CD4-positive, alpha-beta T cell treated with Interleukin-4 for 1 hour (primary cell): ENCODE measurements at places on chromosomes 13 and 19.

- no peak for DNase-seq
Measured at GRCh38 chr13:77916488-77916887, 2.1 kb downstream of the EDNRB start.

- no peak for DNase-seq
Measured at GRCh38 chr19:10368101-10368803, 12.1 kb downstream of the TYK2 start.

- peak; percentile 42 for DNase-seq
Measured at GRCh38 chr13:27379694-27380641, 44.5 kb upstream of the GTF3A start.

DNA sequence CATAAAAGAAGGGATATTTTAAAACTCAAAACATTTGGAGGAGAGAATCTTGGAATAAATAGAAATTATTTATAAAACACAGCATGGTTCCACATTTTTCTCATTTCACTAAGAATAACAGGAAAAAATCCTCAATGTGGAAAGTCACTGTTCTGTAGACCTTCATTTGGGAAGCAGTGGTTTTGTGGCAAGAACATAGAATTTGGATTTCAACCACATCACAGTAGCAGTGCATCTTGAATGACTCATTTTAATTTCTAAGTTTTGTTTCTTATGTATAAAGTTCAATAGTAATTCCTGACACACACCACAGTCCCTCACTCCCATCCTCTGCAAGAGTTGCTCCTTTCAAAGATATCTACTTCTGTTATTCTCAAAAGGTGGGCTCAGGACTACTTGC is 264.0 kb downstream of the ENOX1 start:
- no peak for DNase-seq
